ENCODE measurements at places on chromosomes 3 and 15.

DNA sequence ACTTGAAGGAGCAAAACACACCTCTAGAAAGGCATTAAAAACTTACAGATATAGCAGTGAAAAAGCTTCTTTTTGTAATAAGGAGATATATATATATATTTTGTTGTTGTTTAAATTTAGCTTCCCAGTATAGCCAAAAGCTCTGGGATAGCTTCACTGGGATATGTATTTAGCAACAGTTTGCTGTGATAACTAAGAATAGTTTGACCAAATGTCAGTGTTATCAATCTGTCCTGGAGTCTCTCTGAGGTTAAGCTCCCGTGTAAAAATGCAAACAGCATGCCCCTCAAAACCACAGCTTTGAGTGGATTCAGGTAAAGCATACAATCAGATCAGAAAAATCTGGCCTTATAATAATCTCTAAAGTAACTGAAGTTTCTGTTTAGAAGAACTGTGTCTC, 2.9 kb downstream of the CADPS start:
- DNase-seq, result no peak

- no peak for DNase-seq
These were observed 2.4 kb upstream of the PIK3R4 start for GRCh38 chr3:130748981-130749380.

DNA sequence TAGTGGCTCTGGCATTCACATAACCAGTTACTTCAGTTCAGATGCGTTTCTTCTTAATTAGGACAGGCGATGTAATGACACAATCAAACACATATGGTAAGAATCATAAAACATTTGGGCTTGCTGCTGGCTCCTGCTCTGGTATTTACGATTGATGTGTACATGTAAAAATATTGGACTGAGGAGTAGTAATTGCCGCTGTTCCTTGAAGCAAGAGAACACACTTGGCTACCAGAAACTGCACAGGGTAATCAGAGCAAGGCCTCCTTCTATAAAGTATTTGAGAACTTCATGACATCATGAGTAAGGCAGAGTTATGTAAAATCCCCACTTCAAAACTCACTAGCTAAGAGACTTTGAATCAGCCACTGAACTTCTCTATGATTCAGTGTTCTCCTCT, 158.1 kb downstream of the SSR3 start:
- no peak for DNase-seq

- no peak for DNase-seq
These were observed 46.0 kb downstream of the RPL39L start for GRCh38 chr3:187093320-187093719.

DNA sequence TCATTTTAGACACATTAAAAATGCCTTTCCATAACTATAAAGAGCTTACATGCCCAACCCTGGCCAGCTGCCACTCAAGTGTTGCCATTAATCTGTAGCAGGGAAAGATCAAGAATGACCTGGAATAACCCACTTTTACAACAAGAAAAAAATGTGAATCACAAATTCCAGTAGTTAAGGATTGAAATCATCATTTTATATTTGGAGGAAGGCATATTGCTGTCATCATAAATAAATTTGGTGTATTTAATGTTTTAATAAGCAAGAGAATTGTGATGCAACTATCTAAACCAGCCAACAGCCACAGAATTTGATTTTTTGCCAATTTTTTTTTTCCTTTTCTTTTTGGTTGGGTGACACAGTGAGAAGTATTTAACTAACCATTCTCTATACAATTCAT, 240.0 kb upstream of the SEMA6D start:
- DNase-seq, result no peak

DNA sequence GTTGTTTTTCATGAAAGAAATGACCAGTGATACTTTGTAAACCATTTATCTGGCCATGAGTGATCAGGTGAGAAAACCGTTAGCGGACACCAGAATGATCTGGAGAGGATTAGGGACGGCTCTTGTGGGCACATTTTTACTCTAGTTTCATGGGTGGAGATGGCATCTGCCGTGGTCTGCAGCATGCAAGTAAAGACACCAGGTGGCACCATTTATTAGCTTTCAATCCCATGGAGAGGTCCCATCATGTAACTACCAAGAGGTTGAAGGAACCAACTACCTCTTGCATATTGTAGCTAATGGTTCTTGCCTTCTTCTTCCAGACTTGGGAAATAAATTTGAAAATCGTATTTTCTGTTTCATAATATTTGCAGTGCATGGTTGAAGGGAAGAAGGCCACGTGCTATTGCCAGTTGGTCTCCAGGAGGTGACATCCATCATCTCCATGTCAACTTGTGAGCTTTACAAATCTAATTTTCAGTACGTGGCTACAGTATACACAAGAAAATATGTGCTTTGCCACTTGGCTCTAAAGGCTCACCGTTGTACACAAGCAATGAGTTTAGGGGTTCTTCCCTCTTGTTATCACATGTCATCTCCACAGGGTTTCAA, 1.5 kb upstream of the MAPKBP1 start:
- peak; percentile 32 for DNase-seq
